ENCODE measurements at places on chromosomes 3 and 15.

- DNase-seq: no peak
- no peaks in the 10 kb centered on the region for H3K36me3 ChIP-seq
- H3K4me3 ChIP-seq: no peak overlapping the region
- no peak overlapping the region for H3K27ac ChIP-seq
- no peaks in the 10 kb centered on the region for H3K27me3 ChIP-seq
- H3K4me1 ChIP-seq: no peaks in the 10 kb centered on the region
Observed at GRCh38 chr3:46603446-46604046, 8.8 kb upstream of the FAM240A start.

DNA sequence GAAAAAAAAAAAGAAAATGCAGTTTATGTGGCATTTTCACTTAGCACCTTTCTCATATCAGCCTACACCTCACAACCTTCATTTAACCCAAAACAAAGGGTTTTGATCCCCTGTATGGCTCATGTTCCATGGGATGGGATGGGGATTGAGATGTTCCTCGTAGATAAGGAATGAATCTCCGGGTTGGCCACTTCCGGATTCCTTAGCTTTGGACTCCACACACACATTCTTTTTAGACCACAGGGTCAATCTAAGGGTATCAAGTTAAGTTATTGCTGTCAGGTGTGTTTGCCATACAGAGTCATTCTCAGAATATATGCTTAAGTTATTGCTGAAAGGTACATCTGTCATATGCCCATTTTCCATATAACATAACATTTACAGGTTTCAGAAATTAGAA, 301.4 kb upstream of the TGFBR2 start:
- no peak for DNase-seq
- H3K27ac ChIP-seq: no peak overlapping the region
- H3K27me3 ChIP-seq: no peaks in the 10 kb centered on the region

DNA sequence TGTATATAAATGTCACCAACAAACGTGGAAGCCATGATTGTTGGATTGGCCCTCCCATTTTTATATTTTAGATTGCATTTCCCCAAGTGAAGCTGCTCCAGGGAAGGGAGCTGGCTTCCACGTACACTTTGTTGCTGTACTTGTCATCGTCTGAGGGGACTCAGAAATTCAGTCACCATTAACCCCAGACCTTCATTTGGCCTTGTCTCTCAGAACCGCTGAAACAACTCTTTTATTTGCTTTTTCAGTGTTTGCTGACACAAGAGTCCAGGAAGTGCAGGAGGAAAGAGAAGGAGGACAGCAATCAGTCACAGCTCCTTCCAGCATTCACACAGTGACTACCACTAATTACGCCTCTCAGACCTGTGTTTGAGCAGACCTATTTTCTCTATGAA, 276.5 kb downstream of the TBL1XR1 start:
- no peaks in the 10 kb centered on the region for H3K27me3 ChIP-seq
- no peaks in the 10 kb centered on the region for H3K36me3 ChIP-seq
- no peak overlapping the region for H3K27ac ChIP-seq
- no peak for DNase-seq

DNA sequence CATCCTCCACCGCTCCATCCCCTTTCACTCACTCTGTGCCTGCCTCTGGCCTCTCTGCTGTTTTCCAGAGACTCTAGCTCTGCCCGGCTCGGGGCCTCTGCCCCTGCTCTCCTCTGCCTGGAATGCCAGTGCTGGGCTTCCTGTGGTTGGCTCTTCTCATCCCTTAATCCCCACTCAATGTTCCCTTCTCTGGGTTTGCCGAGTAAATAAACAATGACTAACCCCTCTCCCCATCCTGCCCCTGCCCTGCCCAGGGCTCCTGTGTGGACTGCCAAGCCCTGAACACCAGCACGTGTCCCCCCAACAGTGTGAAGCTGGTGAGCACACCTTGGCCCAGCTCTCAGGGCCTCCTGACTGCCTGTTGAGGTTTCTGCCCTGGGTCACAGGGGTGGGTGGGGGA, 12.2 kb downstream of the STAB1 start:
- H3K27ac ChIP-seq: no peak overlapping the region
- H3K27me3 ChIP-seq: no peaks in the 10 kb centered on the region
- no peak for DNase-seq
- no peak overlapping the region for H3K4me3 ChIP-seq

DNA sequence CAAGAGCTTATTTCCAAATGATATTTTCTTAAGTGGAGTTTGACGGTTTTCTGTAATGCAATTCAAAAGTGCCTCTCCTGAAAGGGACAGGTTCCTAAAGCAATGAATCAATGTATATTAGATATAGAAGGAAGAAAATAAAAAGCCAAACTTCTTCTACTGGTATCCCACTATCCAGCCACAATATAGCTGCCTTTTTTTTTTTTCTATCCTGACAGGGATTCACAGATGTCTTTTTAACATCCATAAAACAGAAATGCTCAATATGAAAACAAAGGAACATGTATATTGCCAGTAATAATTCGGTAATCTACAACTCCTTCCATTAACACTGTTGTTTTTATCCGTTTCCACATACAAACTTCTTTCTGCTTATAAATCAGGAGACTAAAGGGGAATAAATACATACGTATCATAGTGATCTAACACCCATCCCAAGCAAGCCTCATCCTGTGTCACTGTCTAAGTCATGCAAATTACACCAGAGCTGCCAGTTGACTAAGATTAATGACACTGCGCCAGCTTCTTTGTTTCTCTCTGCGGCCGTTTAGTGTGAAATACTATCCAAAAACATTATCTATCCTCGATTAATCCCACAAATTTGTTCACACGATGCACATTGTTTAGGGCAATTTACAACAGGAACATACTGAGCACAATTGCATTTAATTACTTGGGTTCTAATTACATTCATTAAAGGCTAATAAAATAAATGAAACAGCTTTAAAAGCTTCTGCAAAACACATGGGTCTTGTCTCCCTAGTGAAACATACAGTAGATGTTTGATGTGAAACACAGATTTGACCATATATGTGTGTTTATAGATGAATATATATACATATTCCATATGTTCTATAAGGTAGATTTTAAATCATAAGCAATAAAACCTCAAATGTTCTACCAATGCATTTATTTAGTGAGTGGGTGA, 51.9 kb upstream of the CDIN1 start:
- no peaks in the 10 kb centered on the region for H3K27me3 ChIP-seq
- H3K27ac ChIP-seq: no peak overlapping the region
- no peak for DNase-seq
- no peaks in the 10 kb centered on the region for H3K4me1 ChIP-seq

GRCh38 chr3:49489247-49489646, 19.2 kb downstream of the DAG1 start:
- no peaks in the 10 kb centered on the region for H3K27me3 ChIP-seq
- no peak overlapping the region for H3K4me3 ChIP-seq
- peak overlapping the region; percentile 74 for H3K27ac ChIP-seq

Data from ascending aorta (tissue), 2 donors.